Astrocyte (in vitro differentiated cells and primary cell): ENCODE measurements at places on chromosomes 7 and 10.
A peak's percentile ranks its signal among the peaks of the same experiment; 100 is the strongest.

DNA sequence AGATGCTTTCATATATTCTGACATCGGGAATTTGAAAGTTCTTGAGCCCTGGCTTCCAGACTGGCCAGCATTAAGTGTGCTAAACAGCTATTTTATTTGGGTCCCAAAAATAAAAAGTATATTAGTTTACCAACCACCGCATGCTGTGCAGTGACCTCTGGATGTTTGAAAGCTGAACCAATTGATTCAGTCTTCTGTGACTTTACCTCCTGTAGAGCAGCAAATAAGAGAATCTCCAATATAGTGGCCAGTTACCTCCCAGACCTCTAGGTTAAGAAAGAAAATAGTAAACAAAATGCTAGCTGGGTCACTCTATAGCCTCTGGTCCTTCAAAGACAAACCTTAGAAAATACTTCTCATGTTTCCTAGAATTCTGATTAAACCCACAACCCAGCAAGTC, 424.6 kb upstream of the NFE2L3 start:
- no peak for DNase-seq

- DNase-seq = no peak
Observed at GRCh38 chr7:95840953-95841950, 68.9 kb downstream of the DYNC1I1 start.

- DNase-seq = no peak
Observed at GRCh38 chr7:126578338-126578737, 674.4 kb downstream of the GRM8 start.

GRCh38 chr10:102269017-102269416, 23.7 kb downstream of the GBF1 start:
- DNase-seq = no peak

GRCh38 chr10:95183271-95184230, 10.5 kb upstream of the ACSM6 start:
- DNase-seq = peak; percentile 57

- no peak for DNase-seq
Observed at GRCh38 chr7:100818366-100818765, 9.0 kb downstream of the EPHB4 start.

DNA sequence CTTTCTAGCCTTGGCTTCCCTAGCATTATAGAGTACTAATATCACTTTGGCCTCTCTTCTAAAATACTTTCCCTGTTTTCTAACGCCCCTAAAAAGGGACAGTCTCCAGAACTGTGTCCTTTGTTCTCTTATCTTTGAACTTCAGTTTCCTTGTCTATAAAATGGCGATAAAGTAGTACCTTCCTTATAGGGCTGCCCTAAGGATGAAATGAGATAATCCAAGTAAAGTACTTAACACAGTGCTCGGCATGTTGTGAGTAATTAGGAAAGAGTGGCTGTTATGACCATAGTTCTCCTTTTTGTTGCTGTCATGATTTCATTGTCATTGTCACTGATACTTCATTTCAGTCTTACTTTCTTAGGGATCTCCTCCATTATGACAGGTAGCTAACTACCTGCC, 114.7 kb downstream of the EXOC4 start:
- DNase-seq = no peak

GRCh38 chr10:59397961-59398360, 35.6 kb upstream of the FAM13C start:
- DNase-seq = no peak

- DNase-seq = no peak
Observed at GRCh38 chr10:70930263-70931000, 42.1 kb upstream of the PCBD1 start.

GRCh38 chr7:36840904-36841303, 116.6 kb upstream of the AOAH start:
- DNase-seq = no peak

- DNase-seq = no peak
Observed at GRCh38 chr10:96719850-96720421, 378 bp downstream of the PIK3AP1 start.

DNA sequence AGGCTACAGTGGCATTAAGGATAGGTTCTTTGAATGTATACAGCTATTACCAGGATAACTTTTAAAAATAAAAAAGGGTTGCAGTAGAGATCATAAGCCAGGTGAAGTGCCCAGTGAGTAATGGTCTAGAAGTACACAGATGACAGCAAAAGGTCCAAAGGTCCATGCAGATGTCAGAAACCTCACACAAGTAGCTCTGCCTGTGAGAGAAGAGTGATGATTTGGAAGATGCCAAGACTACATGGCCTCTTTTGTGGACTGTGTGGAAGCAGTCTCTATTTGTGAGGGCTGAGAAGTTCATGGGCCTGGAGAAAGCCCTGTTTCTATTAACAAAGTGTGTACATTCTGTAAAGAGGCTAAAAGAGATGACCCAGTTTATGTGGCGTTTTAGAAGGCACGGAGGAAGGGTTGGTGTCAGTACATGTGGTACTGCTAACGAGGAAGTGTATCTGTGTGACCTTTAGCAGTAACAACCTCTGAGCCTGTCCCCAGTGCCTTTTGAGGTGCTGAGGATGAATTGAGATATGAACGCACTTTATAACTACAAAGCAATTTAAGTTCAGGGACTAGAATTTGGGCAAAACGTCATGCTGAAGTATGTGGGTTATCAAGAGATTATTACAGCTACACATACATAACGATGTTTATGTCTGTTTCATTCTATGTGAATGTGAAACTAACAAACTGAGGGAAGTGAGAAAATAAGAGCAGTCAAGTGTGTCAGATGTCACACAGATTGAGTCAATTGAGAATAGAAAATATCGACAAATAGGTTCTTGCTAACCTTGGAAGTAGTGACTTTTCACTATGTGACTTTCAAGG, 7.6 kb downstream of the CYCS start:
- no peak for DNase-seq

DNA sequence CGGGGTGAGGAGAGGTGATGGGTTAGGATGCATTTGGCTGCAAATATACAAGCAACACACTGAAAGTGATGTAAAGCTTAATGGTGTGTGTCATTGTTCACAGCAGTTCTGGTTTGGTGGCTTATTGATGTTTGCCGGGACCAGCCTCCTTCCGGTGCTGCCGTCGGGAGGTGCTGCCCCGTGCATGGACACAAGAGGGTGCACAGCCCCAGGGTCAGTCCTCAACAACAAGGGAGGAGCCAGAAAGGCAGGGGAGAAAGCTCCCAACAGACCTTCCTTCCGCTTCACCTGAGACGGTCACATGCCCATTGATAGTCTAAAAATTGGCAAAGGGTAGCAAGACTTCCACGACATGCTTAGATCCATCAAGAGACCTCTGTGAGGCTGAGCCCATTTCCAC, 9.5 kb downstream of the RNF32 start:
- DNase-seq = no peak

- no peak for DNase-seq
Observed at GRCh38 chr10:49053053-49053997, 62.0 kb downstream of the VSTM4 start.

- DNase-seq = no peak
Observed at GRCh38 chr7:121187222-121187621, 141.6 kb upstream of the WNT16 start.

- DNase-seq = no peak
Observed at GRCh38 chr7:46791188-46791587, 790.7 kb downstream of the TNS3 start.

DNA sequence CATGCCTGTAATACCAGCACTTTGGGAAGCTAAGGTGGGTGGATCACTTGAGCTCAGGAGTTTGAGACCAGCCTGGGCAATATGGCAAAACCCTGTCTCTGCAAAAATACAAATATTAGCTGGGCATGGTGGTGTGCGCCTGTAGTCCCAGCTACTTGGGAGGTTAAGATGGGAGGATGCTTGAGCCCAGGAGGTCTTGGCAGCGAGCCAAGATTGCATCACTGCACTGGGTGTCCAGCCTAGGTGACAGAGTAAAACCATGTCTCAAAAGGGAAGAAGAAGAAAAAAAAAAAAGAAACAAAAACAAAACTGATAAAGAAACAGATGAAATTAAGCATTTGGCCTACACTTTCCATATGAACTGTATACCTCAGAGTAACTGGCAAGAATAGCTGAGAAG, 319.2 kb downstream of the PARD3 start:
- no peak for DNase-seq

DNA sequence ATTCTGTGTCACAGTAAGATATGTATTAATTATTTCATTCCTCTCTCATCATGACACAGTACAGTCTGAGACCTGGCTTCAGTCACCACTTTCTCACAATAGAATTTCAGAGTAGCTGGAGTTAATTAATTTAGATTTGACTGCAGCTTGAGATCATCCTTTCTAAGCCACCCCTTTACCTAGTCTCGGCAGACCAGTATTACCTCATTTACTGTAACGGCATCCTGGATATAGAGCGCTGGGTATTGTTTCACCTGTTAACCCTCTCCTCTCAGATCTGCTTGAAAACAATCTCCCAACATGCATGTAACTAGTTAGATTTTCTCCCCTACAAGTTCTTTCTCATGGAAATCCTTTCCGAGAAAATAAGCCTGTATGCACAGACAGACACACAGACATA, 1057.5 kb downstream of the GATA3 start:
- no peak for DNase-seq

DNA sequence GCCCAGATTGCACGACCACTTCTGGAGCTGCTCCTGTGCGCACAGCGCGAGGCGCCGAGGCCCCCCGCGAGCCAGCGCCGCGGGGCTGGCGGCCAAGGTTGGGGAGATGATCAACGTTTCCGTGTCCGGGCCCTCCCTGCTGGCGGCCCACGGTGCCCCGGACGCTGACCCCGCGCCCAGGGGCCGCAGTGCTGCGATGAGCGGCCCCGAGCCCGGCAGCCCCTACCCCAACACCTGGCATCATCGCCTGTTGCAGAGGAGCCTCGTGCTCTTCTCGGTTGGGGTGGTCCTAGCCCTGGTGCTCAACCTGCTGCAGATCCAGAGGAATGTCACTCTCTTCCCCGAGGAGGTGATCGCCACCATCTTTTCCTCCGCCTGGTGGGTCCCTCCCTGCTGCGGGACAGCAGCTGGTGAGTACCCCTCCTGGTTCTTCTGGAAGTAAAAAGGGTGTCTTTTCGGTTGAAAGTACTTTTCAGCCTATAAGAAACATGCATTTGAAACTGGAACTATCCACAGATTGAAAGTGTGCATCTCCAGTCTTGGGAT, 683 bp downstream of the INSIG1 start:
- DNase-seq = no peak

- DNase-seq = no peak
Observed at GRCh38 chr7:2639181-2639681, 7.4 kb downstream of the TTYH3 start.

DNA sequence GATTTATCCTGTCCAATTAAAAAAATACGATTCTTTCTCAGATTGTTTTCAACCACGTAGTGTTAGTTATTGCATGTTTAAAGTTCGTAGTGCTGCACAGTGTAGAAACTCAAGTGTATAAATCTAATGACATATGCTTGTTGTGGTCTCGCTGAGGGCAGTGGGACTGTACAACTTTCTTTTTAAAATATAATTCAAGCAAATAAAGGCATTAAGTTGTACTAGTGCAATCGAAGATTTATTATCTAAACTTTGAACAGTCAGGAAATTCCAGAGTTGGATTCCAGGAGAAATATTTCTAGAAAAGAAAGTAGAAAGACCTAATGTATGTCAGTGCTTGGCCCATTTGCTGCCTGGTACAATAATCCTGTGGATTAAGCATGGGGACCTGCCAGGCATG, 124.1 kb upstream of the HPS1 start:
- DNase-seq = no peak

- no peak for DNase-seq
Observed at GRCh38 chr10:29530112-29530976, 104.4 kb downstream of the SVIL start.
